ENCODE measurements at places on chromosomes 12 and 14.

GRCh38 chr14:94655169-94655710 lies 43.0 kb downstream of the SERPINA3 start:
- ATAC-seq, result no peak

GRCh38 chr12:124392271-124392666 lies 97.4 kb downstream of the RFLNA start:
- no peak for ATAC-seq

DNA sequence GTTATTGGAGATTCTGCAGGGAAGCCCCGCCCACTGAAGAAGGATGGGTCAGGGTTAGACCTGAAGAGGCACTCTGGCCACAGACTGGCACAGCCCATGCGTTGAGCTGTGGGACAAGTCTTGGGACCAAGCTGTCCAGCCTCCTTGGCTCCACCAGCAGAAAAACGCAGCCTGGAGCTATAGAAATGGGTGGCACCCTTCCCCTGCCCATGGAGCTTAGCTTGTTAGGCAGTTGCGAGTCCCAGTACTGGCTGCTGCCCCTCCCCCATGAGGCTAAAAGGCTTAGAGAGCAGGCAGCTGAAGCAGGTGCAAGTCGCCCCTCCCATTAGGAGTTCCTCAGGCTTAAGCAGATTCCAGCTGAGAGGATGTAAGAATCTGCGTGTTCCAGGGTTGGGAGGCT lies 1124.0 kb upstream of the TMEM132C start:
- no peak for ATAC-seq

DNA sequence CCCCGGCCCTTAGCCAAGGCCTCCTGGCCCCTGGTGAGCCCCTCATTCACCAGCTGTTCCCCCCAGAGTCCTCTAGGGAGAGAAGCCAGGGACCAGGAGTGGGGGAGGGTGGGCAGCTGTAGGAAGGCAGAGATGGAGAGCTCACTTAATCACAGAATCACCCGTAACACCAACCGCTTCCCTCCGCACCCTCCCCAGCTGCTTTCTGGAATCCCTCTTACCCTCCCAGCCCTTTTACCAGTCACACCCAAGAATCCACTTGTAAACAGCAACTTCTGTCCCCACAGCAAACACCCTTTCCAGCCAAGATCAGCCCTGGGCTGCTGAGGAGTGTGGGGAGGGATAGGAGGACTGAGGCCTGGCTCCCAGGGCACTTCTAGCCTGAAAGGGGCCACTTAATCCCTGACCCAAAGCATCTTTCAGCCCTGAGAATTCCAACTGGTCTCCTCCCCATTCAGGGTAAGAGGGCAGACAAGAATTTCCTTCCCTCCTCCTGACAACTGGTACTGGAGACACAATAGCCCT lies 18.8 kb downstream of the NCKAP5L start:
- peak; percentile 65 for ATAC-seq
